Stimulated activated CD8-positive, alpha-beta memory T cell treated with anti-CD3 and anti-CD28 coated beads, Interleukin-2, amount 100 ng/mL, for 1 hour (primary cell): ENCODE measurements at places on chromosomes 3 and 15.

DNA sequence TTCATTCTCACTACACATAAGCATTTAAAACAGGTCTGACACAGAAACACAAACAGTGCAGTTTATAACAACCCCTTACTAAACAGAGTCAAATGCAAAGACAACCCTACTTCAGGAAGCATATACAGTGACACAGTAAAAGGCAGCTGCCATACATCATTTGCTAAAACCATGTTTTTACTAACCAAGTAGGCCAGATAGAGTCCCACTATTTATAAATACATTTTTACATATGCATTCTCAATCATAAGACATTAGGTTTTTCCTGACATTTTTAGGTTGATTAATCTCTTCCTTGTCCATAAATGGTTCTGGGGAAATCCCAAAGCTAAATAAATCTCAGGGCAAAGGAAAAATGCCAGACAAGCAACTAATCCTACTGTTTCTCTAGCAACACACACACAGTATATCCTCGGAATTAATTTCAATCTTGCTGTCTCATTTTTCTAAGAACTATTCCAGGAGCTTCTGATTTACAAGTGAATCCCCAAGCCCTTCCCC is 39.0 kb downstream of the CHAC1 start:
- DNase-seq = no peak

DNA sequence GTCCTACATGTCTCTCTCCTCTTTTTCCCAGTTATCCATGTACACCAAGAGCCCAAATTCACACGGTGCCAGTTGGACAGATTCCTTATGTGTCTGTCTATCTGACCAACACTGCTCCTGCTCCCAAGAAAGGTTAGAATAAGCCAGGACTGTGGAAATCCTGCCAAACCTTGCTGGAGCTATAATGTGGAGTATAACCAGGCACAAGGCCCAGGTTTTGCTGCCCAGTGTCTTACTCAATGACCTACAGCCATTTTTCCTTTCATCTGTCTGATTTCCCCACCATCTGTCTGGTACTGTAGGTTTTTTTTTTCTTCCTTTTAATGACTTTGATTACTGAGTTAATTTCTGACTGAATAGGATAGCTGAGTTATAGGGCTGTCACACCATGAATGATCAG is 26.5 kb upstream of the MINDY4B start:
- DNase-seq = no peak

- no peak for DNase-seq
These were observed 919.9 kb downstream of the NAALADL2 start for GRCh38 chr3:175778994-175779393.

DNA sequence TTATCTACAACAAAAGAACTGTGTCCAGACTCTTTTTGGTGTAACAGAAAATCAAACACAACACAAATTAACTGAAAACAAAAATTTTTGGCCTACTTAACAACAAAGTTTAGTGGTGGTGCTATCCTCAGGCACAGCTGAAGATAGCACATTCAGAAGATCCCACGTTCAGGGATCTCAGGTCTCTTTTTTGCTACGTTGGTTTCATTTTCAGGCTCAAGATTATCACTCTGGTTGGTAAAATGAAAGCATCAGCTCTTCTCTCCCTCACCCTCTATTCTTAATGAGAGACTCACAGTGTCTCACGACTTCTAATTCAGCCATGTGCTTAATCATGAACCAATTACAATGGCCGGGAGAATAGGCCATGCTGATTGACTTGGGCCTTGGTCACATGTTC is 146.9 kb upstream of the PTPRG start:
- DNase-seq = no peak

- no peak for DNase-seq
These were observed 185.4 kb upstream of the NSMCE3 start for GRCh38 chr15:29455055-29455454.

- DNase-seq = no peak
These were observed 13.2 kb downstream of the TSPAN3 start for GRCh38 chr15:77057685-77058084.

- no peak for DNase-seq
These were observed 8.7 kb downstream of the ZDHHC19 start for GRCh38 chr3:196202516-196202970.

DNA sequence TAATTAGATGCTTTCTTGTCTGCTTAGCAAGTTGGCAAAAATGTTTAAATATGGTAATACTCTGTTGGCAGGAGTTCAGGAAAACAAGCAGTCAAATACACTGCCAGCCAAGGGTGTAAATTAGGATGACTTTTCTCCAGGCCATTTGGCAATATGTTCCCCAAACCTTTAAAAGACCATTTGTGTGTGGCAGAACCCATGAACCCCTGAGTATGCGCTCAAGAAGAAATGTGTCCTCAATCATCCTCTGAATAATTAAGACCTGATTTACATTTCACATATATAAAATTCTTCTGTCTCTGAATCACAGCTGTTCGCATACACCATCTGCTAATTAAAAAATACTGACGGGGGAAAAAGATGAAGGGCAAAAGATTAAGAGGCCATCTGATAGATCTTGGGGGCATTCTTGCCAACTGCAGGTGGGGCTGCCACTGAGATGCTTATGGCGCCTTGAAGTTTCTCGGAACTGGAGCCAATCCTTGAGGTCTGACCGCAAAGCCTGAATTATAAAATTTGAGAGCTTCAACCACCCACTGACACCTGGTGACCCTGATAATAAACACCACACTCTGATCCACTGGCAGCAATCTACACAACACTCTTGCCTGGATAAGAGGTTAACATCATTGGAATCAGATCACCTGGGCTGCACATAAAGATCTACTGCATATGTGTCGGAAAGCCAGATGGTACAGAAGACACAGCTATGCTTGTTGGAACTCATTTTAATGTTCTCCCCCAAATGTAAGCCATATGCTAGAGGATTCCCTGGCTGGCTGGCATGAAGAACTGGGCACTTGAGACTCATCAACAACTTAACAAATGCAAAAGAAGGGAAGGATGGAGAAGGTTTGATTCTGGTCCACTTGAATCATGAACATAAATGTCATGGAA is 190.6 kb downstream of the OSBPL10 start:
- no peak for DNase-seq

- no peak for DNase-seq
These were observed 248.4 kb downstream of the MYRIP start for GRCh38 chr3:40057786-40058185.

- no peak for DNase-seq
These were observed 86.7 kb upstream of the SLC25A36 start for GRCh38 chr3:140854961-140855360.

DNA sequence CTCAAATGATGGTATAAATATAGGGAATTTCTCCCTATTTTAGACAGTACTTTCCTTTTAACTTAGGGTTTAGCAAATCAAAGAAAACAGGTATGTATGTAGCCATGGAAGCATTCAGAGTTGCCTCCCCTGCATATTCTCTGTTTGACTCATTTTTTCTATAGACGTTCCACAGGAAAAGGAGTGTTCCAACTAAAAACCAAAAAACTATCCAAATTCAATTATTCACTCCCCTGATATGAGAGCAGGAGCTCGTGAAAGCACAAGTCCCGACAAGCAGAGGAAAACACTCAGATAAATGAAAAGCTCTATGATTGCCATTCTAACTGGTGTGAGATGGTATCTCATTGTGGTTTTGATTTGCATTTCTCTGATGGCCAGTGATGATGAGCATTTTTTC is 119.5 kb downstream of the FRMD5 start:
- DNase-seq = no peak

GRCh38 chr15:101522621-101523559 is 33.4 kb upstream of the PCSK6 start:
- no peak for DNase-seq

DNA sequence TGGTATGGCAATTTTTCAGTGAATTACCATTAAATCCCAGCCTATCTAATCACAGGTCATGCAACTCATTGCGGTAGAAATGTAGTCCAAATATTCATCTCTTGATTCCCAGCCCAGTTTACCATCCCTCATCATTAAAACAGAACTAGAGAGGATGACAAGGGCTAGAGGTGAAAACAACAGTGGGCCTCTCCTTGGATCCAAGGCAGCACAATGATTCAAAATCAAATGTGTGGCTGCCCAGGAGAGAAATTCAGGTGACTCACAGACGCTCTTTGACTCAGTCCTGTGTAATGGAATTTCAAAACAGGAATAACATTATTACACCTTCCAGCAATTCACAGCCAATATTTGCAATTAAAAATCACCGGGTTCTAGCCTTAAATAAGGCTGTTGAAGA is 246.5 kb downstream of the TBL1XR1 start:
- DNase-seq = no peak
